ENCODE measurements at places on chromosomes 3 and 15.

GRCh38 chr3:161393803-161394202 is 22.5 kb upstream of the SPTSSB start:
- DNase-seq: no peak

- no peak for DNase-seq
Measured at GRCh38 chr3:194061421-194062030, 74.4 kb upstream of the HES1 start.

DNA sequence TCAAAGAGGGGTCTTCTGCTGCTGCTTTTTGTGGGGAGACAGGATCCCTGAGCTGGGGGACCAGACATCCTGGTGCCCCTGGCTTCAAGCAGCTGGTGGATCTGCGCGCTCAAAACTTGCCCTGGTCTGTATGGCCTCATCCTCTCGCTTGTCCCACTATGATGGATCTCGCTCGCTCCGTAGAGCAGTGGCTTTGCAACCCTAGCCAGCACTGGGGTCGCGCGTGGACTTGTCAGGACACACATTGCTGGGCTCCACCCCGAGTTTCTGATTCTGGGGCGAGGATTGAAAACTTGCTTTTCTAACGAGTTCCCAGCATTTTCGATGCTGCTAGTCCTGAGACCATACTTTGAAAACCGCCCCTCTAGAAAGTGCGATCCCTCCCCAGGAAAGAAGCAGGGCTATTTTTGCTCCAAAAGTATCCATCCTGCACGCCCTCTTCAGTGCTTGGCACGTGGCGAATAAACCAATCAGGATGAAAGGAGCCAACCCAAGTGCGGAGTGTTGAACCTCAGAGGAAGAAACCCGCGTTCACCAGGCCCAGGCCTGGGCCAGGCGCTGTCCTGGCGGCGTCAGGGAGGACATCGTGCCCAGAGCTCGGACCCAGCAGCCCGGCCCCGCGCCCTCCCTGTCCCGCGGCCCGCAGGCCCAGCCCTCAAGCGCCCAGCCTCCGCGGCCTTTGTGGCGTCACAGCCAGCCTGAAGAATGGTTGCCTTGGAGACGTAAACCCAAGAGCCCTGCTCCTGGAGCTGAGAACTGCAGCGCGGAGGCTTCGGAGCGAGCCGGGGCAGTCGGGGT is at the start of gene CFAP100:
Gene CFAP100, plus strand, starts transcription at position 731 of the 798 bp plus-strand sequence. CDS start 1,092 bp downstream, outside the sequence.
- DNase-seq: no peak

- DNase-seq: peak; percentile 38
Measured at GRCh38 chr3:152402695-152403451, 134.1 kb downstream of the MBNL1 start.

GRCh38 chr15:83658430-83659416 is 4.8 kb downstream of the ADAMTSL3 start:
- no peak for DNase-seq

GRCh38 chr3:138364356-138365252 is 16.2 kb downstream of the MRAS start:
- DNase-seq: no peak

DNA sequence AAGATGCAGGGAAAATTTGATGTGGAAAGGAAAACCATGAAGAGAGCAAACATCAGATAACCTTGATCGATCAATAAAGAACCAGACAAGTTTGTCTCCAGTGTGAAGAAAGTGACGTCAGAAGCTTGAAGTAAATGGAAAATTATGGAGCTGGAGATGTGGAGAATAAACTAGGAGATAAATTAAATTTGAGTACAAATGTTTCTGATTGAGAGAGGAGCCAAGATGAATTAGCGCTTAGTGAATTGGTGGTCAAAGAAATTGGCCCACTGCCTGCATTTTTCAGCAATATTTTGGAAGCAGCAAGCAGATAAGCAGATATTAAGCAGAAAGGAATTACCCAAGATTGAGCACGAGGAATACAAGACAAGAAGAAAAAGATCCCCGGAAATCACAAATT is 567.3 kb upstream of the ZNF385D start:
- no peak for DNase-seq

DNA sequence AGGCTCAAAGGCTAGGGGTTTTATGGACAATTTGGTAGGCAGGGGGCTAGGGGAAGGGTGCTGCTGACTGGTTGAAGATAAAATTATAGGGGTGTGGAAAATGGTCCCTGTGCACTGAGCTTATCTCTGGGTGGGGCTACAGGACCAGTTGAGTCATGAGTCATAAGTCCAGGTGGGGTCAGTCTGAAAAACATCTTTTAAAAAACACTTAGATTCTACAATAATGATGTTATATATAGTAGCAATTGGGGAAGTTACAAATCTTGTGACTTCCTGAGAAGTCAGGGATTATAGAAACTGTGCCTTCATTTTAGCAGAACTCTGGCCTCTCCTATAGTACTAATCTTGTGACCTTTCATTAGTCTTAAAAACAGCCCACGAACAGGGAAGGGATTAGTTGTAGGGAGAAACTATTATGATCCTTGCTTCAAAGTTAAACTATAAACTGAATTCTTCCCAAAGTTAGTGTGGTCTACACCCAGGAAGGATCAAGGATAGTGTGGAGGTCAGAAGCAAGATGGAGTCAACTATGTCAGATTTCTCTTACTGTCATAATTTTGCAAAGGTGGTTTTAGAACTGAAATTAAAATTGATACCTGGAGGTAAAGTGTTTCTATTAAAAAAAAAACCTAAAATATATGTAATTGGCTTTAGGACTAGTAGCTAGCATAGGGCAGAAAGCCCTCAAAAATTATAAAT is 130.1 kb downstream of the P2RY1 start:
- no peak for DNase-seq

DNA sequence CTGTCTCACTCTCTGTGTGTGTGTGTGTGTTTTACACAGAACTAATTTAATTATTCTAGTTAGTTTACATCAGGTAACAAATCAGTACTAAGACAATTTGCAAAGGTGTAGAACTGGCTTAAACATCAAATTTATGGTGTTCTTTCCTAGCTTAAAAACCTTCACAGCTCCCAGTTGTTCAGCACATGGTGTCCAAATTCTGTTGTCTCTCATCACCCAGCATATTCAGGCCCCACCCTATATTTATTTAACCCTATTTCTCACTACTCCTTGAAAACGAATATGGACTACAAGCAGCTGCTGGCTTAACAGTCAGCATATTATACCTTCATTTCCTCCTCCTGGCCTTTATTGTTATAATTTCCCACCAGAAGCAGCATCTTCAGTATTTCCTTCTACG is 1.2 kb downstream of the IL20RB start:
- DNase-seq: no peak

- no peak for DNase-seq
Measured at GRCh38 chr15:42692536-42692935, 44.4 kb downstream of the CDAN1 start.

DNA sequence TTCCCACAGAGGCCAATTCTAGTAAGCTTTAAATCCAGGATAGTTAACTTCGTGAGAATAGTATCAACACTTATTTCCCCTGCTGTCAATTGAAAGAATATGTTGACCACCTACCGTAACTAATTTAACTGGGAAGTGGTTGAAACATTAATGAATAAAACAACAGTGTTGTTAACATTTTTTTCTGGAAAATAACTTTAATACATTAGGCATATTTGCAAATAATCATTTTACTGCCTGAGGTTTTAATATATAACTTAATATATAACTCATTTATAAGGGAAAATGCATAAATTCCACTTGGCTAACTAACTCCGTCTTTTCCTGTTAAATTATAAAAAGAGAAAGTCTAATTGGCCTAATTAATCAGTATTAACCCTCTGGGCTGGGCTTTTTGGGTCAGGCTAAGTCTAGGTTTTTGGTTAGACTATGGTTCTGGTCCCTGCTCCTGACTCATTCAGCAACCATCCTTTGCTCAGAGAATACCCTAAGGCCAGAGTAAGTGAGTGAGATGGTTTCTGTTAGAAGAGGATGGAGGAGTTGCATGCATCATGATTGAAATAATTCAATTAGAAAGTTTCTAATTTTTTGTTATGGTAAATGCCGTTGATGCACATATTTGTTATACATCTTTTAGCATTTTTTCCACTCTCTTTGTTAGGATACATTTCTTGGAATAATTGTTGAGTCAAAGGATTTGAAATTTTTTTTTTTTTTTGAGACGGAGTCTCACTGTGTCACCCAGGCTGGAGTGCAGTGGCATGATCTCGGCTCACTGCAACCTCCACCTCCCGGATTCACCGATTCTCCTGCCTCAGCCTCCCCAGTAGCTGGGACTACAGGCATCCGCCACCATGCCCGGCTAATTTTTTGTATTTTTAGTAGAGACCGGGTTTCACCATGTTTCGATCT is 10.8 kb upstream of the SKIL start:
- DNase-seq: no peak

- no peak for DNase-seq
Measured at GRCh38 chr15:49084285-49084570, 38.0 kb upstream of the SECISBP2L start.

- no peak for DNase-seq
Measured at GRCh38 chr3:65714134-65714533, 324.6 kb downstream of the MAGI1 start.

GRCh38 chr3:43206632-43207031 is 79.7 kb upstream of the SNRK start:
- no peak for DNase-seq

GRCh38 chr3:132660811-132661070 is 612 bp downstream of the UBA5 start:
- DNase-seq: no peak

DNA sequence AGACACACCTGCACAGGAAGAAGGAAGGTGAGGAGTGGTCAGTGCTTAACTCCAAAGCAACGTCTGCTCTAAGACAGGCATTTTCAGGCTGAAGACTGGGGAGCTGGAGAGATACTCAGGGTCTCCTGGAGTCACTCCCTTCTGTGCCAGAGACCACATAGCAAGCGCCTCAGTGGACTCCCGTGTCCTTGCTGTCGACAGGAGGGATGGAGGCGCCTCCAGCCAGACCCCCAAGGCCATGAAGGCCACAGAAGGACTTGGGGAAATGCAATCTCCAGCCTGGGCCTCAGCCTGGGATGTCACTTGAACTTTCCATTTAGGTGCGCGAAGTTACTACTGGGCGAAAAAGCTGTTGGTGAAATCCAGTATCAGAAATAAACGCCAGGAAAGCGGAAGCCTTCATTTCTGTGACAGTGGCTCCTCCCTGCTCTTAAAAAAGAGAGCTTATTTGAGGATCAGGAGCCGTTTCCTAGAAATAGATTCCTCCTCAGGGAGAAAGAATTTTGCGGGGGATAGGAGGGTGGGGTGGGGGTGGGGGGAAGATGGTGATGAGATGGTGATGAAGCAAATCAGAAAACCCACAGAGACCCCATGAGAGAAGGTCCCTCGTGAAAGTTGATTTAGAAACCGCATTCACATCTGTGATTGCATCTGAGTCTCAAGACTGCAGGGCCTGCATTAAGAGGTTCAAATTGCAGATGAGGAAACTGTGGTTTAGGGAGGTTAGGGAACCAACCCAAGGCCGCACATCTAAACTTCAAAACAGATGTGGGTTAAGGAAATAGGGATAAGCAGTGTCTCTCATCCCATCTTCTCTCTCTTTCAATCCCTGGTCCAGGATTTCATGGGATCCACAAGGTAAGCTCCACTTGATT is 78.8 kb downstream of the ATP2B2 start:
- no peak for DNase-seq

DNA sequence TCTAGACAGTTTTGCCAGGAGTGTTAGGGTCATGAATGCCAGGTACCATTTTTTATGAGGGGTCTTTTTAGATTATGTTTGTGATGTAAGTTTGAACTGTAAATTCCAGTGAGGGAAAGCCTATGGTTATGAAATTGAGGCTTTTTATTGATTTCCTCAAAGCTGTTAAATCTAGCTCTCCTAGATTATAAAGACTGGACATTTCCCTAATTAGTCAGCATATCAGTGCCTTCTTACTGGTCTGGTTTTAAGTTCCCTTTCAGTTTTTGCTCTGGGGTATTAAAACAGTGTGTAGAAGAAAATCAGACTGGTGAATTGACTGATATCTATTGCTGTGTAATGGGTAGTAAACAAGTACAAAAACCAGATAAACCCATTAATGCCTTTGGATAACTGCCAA is 39.2 kb downstream of the LRRC49 start:
- DNase-seq: no peak

DNA sequence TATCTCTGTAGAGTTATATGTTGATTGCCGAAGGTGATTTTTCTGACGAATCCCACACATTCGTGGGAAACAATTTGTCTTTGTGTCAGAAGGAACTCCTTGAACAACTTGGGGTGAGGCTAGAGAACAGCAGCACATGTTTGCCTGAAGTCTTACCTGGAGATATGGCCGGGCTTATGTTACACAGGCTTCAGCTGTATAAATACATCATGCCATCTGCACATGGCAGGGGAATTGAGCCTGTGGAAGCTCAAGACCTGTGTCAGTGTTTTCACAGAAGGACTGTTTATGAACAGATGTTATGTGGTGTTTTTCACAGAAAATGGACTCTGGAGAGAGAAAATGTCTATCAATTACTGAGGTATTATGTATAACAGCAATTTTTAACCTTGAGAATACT is 203.6 kb upstream of the MDFIC2 start:
- no peak for DNase-seq

DNA sequence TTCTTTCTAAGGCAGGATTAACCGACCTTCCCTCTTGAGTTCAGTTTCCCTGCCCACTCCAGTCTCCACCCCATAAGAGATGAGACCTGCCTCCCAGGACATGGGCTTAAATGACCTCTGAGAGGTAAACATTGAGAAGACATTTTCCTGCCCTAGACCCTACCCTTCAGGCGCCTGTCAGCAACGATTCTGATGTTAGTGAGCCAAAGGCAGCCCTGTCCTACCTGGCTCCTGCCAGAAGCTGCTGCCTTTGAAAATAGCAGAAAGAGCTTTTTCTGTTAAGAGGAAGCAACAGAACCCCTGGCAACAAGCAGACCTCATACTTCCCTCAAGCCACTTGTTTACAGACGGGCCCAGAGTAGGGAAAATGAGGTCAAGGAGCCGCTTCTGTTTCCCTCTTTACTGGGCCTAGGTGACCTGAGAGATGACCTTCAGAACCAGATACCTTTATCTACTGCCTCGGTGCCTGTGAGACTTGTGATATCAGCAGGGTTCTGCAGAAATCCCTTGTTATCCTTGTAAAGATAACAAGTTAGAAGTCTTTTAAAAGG is 52.0 kb downstream of the CD200R1L start:
- DNase-seq: peak; percentile 17

DNA sequence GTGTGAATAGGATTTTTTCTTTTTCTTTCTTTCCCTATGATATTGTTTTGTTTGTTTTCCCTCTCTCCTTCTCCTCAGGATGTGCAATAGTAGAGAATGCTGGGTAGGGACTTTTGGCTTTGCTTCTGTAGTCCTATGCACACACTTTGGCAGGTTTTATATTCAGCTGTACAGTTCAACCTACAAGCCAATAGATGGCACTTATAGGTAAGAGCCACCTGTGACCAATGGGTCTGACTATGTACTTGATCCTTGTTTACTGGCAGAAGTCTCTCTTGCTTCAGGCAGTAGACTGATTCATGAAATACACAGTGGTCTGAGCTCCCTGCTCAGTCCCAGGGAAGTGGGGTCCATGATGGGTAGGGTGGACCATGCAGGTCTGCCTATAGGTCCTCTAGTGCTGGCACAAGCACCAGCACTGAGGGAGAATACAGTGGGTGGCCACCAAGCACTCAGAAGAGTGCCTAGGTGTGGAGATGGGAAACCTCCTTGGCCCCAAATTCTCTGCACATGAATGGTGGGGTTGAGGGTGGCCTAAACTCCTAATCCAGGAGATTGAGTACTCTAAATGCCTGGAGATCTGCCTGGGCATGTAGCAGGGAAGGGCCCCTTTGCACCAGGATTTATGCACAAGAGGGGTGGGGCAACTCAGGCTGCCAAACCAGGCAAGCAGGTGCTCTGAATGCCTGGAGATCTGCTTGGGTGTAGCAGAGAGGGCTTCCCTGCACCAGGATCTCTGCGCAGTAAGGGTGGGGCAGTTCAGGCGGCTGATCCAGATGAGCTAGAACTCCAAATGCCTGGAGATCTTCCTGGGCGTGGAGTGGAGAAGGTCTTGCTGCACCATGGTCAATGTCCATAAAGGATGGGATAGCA is 176.1 kb downstream of the DOCK3 start:
- DNase-seq: no peak

Measured in CD4-positive, alpha-beta T cell treated with Interleukin-12 subunit alpha and Interleukin-12 subunit beta, for 1 hour (primary cell).